Activated naive CD4-positive, alpha-beta T cell treated with anti-CD3 and anti-CD28 coated beads, Interleukin-2, amount 10 ng/mL, durations not matched to agents 5 hours and 36 hours (primary cell): ENCODE measurements at places on chromosomes 13 and 19. TPM values are rescaled to one million over a fixed set of nuclear protein-coding genes. Genes with fewer than 3 reads are reported as not detected.

C13orf46 gene
- total RNA-seq, result 7.2 TPM

CBY2 gene
- not detected for total RNA-seq

UQCR11 gene
- total RNA-seq, result 151 TPM

WDR87 gene
- not detected for total RNA-seq

UGGT2 gene
- not detected for total RNA-seq

ZNF814 gene
- 20.5 TPM for total RNA-seq

PRTN3 gene
- not detected for total RNA-seq
